ENCODE measurements at places on chromosomes 7 and 10.
A peak's percentile ranks its signal among the peaks of the same experiment; 100 is the strongest.

DNA sequence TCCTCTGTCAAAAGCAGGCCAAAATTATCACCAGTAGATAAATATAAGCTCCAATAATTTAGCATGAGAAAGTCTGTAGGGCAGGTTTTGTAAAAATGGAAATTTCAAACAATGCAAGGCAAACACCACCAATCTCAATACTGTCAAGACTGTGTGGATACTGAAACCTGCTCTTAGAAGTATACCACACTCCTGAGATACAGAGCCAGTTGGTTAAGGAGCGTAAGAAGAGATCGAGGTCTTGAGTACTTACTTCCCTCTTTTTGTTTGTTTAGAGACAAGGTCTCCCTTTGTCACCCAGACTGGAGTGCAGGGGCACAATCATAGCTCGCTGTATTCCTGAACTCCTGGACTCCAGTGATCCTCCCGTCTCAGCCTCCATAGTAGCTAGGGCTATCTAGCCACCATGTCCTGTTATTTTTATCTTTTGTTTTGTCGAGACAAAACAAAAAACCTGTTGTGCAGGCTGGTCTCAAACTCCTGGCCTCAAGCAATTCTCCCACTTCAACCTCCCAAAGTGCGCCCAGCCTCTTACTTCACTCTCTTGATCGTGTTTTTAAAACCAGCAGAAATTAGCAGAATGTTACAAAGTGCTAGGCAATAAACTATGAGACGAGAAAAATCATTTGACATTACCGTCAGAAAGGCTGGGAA is 205.7 kb downstream of the PARD3 start:
- no peak for DNase-seq

- DNase-seq = no peak
Measured at GRCh38 chr7:116670409-116671015, 1.5 kb upstream of the MET start.

- no peak for DNase-seq
Measured at GRCh38 chr7:142859829-142860228, 5.0 kb downstream of the EPHB6 start.

DNA sequence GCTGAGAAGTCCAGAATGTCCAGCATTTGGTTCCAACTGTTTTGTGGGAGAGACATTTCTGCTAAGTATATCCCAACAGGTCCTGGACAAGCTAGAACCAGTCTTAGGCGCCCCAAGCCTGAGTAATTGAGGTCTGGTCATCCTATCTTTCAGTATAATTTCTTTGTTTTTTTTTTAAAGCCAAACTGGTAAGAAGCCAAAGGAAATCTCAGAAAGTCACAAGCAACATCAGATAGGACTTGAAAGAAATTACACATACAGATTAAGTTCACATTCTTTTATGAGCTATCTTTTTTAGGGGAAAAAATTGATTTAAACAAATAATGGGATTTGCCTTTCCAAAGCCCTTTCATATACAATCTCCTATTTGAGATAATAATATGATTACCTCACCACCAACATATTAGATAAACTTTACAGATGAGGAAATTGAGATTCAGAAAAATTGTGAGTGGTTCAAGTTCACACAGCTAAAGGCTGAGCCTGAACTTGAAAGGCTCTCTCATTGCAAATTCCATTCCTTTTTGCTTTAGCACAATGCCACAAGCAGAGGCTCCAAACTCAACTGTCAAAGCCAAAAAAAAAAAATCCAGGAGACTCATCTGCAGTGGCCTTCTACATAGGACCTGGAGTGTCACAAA is 15.0 kb downstream of the PDLIM1 start:
- no peak for DNase-seq

- no peak for DNase-seq
Measured at GRCh38 chr10:116610443-116611152, 10.2 kb upstream of the PNLIPRP2 start.

GRCh38 chr10:30433306-30433729 is 666 bp upstream of the MAP3K8 start:
- peak; percentile 31 for DNase-seq

Data from NCI-H2081 (cell line).